Activated naive CD4-positive, alpha-beta T cell treated with anti-CD3 and anti-CD28 coated beads for 36 hours (primary cell): ENCODE measurements at places on chromosomes 7 and 10.

- DNase-seq, result no peak
Observed at GRCh38 chr7:69753981-69754380, 155.7 kb downstream of the AUTS2 start.

DNA sequence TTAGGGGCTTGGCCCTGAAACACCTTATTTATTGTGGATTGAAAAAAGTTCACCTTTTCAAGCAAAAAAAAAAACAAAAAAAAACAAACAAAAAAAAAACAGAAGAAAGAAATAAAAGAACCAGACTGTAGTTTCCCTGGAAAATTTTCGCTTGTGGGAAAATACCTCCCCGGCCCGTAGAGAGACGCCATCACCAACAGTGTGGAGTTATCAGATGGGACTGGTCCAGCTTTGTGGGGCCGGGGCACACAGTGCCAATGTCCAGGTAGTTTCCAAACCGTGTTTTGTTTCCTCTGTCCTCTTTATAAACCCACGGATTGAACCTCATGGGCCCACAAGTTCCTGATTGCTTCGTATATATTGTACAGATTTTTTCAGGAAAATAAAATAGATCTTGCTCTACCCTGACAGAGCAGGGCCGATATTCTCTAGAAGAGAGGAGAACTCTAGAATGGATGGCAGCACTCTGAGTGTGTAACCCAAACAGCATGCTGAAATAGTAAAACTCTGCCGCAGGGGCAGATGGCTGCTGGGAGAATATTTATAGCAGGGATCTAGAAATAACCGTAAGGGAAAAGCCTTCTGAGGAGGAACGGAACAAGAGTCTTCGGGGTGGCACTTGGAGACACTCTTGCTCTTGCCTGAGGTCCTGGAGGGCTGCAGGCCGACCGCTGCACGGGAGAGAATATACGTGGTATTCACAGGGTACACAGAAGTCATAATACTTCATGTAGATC is 241.0 kb downstream of the FRMD4A start:
- DNase-seq, result no peak

GRCh38 chr7:158284617-158285382 is 302.8 kb downstream of the PTPRN2 start:
- no peak for DNase-seq

DNA sequence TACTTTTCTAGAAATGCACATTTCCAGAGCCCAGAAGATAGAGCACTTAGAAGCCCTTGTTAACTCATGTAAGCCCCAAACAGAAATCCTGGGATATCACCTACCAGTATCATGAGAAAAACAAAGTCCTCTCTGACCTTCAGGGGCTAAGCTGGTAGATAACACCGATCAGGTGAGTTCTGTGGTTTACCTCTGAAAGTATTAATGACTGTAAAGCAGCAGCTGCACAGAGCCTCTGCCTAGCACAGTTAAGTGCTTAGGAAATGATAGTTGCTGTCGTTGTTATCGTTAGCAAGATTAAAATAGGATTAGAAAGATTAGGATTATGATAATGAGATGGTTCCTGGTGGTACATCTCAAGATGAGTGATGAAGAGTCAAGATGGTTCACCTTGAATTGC is 64.9 kb downstream of the PLXNA4 start:
- DNase-seq, result no peak

GRCh38 chr7:139297795-139298194 is 43.3 kb upstream of the FMC1 start:
- DNase-seq, result no peak

DNA sequence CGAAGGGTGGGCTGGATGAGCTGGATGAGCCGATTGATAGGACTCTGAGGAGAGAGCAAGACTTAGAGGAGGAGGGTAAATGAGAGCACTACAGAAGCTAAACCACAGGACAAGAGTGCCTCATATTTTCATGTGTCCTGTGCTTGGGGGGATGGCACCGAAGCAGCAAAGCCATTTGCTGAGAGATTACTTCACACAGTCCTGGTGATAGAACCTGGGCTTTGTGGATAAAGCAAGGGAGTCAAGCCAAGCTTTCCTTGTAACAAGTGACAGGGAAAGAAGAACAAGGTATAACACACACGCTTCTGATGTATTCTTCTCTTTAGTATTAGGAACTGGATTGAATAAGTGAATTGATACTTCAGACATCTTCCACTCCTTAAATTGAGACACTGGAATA is 253.7 kb downstream of the ANKRD7 start:
- DNase-seq, result no peak

- no peak for DNase-seq
Observed at GRCh38 chr7:85052056-85052737, 134.7 kb downstream of the SEMA3D start.

DNA sequence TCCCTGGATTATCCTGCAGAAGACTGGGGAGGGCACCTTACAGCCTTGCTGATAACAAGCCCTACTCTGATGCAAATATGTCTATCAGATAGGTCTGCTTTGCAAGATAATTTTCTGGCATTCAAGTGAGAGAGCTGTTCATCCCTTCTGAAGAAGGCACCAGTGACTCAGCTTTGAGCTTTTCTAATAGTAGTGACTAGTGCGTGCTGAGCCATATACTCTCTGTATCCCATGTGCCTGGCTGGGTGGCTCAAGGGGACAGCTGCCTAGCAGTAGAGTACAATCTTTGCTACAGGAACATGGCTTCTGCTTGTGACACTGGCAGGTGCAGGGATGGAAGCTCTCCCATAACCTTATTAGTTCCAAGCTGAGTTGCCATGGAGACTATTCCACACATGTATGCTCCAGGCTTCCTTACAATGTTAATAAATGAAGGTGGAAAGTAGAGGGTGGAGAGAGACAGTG is 35.0 kb upstream of the ABCB4 start:
- no peak for DNase-seq

- DNase-seq, result no peak
Observed at GRCh38 chr7:84271543-84271942, 77.0 kb upstream of the SEMA3A start.

GRCh38 chr10:69733791-69734261 is 67.9 kb upstream of the COL13A1 start:
- DNase-seq, result no peak

DNA sequence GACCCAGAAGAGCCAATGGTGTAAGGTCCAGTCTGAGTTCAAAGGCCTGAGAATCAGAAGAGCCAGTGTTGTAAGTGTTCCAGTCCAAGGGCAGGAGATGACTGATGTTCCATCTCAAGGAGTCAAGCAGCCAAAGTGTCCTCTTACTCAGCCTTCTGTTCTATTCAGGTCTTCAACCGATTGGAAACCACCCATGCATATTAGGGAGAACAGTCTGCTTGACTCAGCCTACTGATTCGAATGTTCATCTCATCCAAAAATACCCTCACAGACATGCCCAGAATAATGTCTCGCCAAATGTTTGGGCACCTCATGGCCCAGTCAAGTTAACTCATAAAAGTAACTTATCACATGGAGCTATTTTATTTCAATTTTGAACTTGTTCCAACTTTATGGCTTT is 2.9 kb upstream of the WDFY4 start:
- DNase-seq, result no peak

- DNase-seq, result no peak
Observed at GRCh38 chr7:16841681-16842080, 36.9 kb upstream of the AGR2 start.

GRCh38 chr7:86706406-86706805 is 62.7 kb downstream of the GRM3 start:
- DNase-seq, result no peak

DNA sequence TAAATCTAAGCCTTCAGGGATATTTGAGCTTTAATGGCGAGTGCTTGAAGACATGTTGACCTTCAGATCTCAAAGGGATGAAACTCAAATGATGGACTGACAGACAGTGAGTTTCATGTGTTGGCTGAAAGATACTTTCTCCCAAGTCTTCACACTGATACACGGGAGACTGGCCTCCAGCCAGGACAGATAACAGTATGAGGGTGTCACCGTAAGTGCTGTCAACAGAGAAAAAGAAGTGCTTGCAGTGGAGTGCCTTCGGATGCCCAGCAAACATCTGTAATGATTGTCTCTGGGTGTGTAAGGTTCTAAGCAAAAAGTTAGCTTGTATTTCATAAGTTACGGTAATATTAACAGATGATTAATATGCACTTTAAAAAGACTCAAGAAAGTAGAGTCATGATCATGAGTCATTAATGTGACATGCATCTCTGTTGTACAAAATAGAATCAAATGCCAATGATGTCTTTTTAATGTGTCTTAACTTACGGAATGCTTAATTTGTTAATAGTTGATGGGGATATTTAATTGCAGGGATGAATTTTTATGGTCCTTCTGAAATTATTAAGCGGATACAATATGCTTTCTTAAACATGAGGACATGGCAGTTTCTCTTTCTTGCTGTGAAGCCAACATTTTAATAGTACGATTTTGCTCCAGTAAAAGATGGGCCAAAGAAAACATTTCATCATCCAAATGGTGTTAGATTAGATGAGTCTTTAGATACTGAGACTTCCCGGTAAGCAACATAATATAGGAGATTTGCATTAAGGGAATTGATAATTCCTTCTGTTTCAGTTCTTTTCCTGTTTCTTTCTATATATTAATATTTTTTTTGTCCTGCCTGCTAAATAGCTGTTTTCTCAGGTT is 292.5 kb downstream of the GALNT17 start:
- no peak for DNase-seq
